Activated T-cell treated with anti-CD3 and anti-CD28 coated beads for 48 hours (primary cell): ENCODE measurements at places on chromosomes 3 and 15.

DNA sequence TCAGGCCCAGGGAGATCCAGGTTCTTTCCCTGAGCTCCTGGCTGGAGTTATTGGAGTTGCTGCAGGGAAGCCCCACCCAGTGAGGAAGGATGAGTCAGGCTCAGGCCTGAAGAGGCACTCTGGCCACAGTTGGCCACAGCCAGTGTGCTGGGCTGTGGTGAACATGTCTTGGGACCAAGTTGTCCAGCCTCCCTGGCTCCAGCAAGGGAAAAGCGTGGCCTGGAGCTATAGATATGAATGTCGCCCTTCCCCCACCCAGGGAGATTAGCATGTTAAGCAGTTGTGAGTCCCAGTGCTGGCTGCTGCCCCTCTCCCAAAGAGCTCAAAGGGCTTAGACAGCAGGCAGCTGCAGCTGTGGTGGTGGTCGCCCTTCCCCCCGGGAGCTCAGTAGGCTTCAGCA, 963.2 kb downstream of the ROBO2 start:
- DNase-seq, result no peak

DNA sequence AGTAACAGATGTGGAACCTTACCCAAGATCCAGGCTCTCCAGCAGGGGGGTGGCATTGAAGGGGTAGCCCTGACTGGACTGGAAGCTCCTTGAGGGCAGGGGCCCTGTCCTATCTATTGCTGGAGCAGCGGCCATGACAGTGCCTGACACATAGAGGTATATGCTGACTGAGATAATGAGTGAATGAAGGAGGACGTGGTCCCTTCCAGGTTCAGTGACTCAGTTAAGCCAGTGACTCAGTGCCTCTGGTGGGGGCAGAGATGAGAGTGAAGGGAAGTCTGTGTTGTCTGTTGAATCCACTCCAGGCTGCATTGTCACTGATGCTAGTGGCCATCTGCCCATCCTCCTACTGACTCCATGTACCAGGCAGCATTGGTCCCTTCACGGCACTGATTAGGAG, 13.0 kb upstream of the CTXND1 start:
- DNase-seq, result peak; percentile 31

- no peak for DNase-seq
Observed at GRCh38 chr3:184336547-184337398, 627 bp upstream of the FAM131A start.

- no peak for DNase-seq
Observed at GRCh38 chr3:52809662-52810377, 15.2 kb downstream of the ITIH3 start.

DNA sequence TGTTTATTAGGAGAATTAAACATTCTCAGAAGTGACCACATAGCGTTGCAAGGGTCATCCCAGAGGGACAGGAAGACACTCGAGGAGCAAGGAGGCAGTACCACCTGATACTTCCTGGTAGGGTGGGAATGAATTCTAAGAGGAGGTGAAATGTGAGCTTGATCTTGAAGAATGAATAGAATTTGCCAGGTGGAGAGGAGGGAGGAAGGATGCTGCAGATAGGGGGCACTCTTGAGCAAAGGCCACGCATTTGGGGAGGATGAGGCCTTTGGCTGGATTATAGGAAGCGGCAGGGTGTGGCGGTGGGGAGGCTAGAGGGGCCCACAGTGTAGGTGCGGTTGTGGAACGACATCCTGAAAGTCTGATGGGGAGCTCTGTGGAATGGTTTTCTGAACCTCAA, 33.5 kb downstream of the CHCHD6 start:
- no peak for DNase-seq

- DNase-seq, result no peak
Observed at GRCh38 chr3:9864200-9864927, 15.7 kb downstream of the CIDEC start.

DNA sequence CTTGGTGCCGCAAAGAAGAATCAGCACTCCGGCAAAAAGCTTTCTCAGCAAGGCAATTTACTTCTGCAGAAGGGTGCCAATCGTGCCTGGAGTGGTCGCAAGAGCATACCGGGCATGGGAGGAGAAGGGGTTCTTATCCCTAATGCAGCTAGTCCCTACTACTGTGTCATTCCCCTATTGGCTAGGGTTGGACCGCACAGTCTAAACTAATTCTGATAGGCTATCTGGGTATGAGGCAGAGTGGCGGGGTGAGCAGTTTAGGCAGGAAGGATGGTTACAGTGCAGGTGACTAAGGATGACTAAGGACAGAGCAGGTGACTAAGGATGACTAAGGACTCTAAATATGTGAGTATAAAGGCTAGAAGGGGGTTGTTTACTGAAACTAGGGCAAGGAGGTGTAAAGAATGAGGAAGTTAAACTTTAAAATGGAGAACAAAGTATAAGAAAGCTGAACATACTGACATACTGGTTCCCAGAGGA, 52.9 kb downstream of the PGBD4 start:
- peak; percentile 24 for DNase-seq

DNA sequence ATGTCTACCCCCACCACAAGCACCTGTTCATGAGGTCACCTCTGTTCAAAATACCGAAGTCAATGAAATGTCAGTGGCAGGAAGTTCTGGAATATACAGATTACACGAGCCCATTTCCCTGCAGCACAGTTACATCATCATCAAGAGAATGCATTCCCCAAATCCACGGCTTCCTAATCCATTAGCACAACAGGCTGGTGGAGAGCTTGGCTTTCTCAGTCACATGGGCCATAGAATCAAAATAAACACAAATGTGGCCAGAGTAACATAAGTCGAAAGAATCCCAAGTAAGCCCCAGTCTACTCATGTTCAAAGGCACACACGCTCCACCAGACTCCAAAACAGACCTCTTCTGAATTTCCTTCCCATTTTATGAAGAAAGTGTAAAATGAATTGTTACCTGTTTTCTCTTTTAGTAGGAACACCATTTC, 419.3 kb downstream of the MAGI1 start:
- no peak for DNase-seq

DNA sequence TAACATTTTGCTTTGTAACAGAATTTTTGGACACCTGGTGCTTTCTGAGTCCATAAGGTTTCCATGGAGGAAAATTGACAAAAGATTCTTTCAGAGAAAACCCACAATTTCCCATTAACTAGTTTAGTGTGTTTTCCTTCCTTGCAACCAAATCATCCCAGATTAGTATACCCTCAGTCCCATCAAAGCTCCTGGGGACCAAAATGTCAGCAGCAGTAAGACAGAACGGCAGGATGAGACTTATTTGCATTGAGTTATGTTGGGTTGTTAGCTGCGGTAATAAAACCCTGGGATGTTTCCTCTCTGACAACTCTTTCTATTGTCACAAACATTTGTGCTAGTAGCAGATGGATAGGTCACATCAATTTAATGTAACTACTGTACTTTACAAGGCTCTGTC, 32.4 kb upstream of the VPS33B start:
- no peak for DNase-seq

GRCh38 chr15:48433226-48433886, 102.1 kb downstream of the DUT start:
- no peak for DNase-seq

DNA sequence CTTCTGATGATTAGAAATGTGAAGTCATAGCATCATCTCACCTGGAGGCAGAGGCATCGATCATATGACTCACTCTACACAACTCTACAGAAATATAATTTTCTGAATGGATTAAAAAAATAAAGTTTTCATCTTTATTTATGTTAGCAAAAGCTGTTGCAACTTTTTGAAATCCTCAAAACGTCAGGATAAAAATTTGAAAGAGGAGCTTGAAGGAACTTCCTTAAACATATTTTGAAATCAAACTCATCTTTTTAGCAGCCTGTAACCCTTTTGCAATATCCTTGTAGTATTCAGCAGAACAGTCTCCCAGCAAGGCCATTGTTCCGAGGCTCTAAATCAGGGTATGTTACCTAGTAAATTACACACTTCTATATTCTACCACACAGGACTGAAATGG, 985.4 kb downstream of the PLOD2 start:
- DNase-seq, result no peak

GRCh38 chr15:78035321-78035751, 42.2 kb downstream of the TBC1D2B start:
- no peak for DNase-seq

DNA sequence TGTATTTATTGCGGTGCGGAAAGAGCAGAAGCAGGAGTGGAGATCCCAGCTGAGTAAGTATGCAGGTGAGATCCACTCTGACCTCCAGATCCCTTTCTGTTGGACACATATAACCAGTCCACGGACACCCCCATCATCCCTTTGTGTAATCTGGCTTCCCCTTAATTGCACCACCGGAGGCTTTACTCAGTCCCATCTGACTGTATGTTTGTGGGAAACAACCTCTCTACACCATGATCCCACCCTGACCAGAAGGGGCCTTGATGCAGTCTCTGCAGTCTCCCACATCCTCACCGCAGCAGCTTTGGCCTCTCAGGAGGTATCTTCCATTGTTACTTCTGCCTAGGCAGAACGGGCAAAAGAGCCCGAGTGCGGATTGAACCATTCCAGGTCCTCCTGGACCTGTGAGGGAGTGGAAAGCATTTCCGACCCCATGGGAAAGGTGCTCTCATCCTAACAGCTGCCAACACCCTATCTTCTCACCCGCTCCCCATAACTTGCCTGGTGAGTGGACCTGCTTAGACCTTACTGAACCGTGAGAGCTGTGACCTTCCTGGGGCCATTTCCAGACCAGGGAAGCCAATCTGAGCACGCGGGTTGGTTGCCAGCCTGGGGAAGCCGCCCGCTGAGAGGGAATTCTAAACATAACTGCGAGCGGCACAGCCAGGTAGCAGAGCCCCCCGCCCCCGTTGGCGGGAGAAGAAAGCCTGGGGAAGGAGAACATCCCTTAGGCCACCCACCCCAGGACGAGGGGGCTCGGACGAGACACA, 1.1 kb downstream of the SLCO2A1 start:
- DNase-seq, result no peak

DNA sequence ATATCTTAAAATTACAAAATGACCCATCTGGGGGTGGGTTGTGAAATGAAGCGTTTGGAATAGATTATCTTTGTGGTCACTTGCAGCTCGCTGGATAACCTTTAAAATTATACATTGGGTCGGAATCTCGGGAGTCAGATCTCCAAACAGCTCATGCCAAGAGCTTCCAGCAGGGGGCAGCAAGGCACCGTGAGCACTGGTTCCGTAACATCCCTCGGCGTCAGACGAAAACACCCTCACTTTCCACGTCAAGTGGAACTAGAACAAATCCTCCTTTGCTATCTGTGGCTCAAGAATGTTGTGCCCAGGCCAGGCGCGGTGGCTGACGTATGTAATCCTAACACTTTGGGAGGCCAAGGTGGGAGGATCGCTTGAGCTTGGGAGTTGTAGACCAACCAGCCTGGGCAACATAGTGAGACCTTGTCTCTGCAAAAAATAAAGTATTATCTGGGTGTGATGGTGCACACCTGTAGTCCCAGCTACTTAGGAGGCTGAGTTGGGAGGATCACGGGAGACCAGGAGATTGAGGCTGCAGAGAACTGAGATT, 31.1 kb downstream of the UMPS start:
- peak; percentile 63 for DNase-seq

- DNase-seq, result no peak
Observed at GRCh38 chr3:126314790-126315658, 42.2 kb downstream of the KLF15 start.

GRCh38 chr3:139127101-139127500, 82.4 kb upstream of the PRR23C start:
- no peak for DNase-seq

DNA sequence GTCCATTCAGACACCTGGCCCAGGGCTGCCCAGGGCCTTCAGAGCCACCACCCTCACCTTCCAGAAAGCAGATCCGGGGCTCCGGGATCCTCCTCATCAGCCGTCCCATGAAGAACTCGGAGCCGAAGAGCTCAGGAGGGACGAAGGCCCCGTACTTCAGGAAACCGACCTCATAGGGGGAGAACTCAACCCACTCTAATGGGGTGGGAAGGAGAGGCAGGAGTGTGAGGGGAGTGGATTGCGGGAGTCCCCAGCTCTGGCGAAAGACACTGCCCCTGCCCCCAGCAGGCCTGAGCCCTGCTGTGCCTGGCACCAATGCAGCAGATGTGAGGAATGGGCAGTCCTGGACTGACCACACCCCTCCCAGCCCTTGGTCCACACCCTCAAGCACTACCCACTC, 22.6 kb downstream of the PLA2G4D start:
- DNase-seq, result no peak

GRCh38 chr3:69842351-69842750, 103.1 kb downstream of the MITF start:
- DNase-seq, result no peak

GRCh38 chr15:52261498-52262242, 33.9 kb downstream of the MYO5C start:
- DNase-seq, result peak; percentile 59

DNA sequence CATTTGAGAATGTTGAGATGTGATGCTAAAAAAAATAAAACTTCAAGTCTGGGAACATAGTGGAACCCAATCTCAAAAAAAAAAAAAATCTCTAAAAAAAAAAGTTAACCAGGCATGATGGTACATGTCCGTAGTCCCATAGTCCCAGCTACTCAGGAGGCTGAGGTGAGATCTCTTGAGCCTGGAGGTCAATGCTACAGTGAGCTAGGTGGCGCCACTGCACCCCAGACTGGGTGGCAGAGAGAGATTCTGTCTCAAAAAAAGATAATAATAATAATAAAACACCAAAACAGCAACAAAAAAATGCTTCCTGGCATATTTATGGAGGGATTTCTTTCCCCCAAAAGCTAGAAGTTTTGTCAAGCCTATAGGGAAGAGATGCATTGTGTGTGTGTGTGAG, 361.6 kb downstream of the ROBO1 start:
- no peak for DNase-seq

DNA sequence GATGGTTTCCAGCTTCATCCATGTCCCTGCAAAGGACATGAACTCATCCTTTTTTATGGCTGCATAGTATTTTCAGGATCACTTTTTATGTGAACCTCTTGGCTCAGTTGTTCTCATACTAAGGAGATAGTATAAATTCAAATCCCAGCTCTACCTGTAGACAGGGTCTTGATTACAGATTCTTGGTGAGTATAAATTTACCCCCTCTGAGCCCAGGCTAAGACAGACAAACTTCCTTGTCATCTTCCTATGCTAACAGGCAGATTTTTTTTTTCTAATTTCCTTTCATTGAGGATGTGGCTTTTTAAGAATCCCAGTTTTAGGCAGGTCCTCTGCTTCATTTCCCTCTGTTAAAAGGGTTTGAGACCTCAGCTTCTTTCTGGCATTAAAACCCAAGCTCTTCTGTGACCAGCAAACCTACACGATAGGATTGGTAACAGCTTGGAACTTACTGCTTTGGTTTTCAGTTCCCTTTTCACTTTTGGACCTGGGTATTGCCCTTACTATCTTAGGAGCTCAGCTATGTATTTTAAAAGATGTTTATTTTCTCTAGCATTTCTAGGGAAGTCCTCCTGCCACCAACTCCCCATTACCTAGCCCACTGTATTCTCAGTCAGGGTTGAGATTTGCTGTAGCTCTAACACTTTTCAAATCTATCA, 72.5 kb downstream of the VPS8 start:
- DNase-seq, result no peak

GRCh38 chr3:75906555-75907112, 121.3 kb upstream of the ZNF717 start:
- DNase-seq, result no peak
